ENCODE measurements at places on chromosomes 11 and 22.

DNA sequence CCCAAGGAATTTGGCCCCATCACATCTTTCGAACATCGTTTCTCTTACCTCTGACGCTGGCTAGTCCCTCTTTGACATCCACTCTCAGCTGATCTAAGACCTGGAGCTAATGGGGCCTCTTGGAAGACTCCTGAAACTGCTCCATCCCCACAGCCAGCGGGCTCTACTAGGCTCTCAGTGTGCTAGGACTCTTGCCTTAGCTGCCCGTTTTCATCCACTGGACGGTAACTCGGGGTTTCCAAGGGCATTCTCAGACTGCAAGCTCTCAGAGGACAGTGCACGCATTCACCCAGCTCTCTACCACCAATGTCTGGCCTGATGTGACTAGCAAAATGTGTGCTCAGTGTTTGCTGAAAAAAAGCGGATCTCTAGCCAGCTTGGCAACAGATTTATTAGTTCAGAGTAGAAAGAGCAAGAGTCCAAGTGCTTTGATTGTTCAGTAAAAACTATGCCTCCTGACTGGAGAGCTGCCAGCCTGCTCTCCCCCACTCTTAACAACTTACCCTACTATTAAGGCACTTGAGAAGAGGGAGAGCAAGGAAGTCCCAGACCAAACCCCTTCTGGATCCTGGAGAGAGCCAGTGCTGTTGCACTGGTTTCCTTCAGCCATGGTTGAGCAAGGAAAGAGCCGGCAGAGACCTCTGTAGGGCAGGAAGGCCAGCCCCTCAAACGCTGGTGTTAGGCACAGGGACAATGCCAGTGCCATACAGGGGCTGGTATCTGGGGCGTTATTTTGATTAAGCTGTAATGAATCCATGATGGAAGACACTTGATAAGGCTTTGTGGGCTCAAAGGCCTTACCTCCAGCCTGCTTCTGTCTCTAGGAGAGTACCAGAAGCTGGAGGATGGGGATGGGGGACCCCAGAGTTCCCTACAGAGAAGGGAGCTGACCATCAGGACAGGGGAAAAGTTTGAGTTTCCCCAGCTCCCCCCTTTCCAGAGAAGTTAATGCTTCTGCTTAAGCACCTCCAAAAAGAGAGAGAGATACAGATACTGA is 9.2 kb downstream of the RELA start:
- no peak for DNase-seq

GRCh38 chr11:36193721-36194120 is 95.5 kb downstream of the COMMD9 start:
- no peak for DNase-seq

DNA sequence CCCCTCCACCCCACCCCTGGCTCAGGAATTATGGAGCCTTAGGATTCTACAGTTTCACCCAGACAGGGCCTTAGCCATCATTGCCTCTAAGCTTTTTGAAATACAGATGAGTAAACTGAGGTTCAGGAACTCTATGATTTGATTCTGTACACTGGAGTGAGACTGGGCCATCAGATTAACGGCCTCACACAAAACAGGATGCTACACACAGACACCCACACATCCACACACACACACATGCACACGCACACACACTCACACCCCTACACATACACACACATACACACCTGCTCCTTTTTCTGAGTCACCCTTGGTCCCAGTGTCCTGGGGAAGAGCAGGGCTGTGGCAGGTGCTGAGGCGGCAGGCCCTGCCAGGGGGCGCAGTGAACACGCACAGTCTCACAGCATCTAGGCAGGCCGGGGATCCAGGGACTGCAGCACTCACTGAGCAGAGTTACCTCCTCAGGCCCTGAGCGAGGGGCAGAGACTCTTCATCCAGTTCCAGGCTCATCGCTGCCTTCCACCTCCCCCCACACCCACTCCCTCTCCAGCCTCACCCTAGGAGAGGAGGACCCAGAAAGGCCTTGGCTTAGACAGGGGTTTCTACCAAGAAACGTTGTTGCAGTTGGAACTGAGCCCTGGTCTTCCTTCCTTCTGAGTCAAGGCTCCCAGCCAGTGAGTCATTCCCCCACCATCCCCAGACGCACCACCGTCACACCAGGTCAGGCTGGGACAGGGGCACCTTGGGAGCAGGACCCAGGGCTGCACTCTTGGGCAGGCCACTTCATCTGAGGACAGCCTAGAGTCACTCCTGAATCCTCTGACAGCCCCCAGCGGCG is 89.8 kb upstream of the PARVA start:
- DNase-seq = peak; percentile 16

- DNase-seq = no peak
Measured at GRCh38 chr11:17894929-17895658, 117.8 kb downstream of the SERGEF start.

- DNase-seq = no peak
Measured at GRCh38 chr11:31986201-31986889, 104.5 kb upstream of the RCN1 start.
